ENCODE measurements at places on chromosomes 13 and 19.

DNA sequence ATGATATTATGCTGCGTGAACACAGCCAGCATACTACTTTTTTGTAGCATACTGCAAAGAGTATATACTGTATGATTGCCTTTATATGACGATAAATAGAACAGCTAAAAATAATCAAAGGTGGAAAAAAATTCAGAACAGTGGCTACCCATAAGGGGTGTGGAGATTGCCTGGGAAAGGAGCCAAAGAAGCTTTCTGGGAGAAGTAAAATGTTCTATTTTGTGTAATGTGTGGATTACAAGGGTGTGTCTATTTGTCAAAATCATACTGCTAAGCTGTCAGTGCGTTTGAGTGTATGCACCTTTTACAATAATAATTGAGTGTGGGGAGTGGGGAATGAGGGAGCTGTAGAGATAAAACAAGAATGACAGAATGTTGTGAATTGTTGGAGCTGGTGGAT is 45.2 kb upstream of the MTIF3 start:
- DNase-seq = no peak

GRCh38 chr19:46503848-46504453 is 8.3 kb upstream of the PNMA8B start:
- no peak for DNase-seq

DNA sequence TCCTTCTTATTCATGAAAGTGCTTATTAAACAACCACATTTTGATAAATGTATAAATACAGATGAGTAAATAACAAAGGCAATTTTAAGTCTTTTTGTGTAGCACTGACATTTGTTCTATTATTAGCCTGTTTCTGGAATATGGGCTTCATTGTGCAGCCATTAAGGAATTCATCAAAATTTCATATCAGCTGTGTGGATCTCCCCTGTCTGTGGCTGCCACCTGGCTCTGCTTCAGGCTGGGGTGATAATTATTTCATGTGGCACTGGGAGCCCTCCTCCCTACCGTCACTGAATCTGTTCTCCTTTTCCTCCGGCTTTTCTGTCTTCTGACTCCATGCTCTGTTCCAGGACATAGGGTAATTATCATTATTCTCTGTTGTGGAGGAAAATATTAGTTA is 57.1 kb downstream of the LMO7 start:
- no peak for DNase-seq

GRCh38 chr19:18833849-18834643 is 2.3 kb downstream of the UPF1 start:
- no peak for DNase-seq

GRCh38 chr13:91312324-91312723 is 35.2 kb upstream of the MIR17HG start:
- DNase-seq = no peak

DNA sequence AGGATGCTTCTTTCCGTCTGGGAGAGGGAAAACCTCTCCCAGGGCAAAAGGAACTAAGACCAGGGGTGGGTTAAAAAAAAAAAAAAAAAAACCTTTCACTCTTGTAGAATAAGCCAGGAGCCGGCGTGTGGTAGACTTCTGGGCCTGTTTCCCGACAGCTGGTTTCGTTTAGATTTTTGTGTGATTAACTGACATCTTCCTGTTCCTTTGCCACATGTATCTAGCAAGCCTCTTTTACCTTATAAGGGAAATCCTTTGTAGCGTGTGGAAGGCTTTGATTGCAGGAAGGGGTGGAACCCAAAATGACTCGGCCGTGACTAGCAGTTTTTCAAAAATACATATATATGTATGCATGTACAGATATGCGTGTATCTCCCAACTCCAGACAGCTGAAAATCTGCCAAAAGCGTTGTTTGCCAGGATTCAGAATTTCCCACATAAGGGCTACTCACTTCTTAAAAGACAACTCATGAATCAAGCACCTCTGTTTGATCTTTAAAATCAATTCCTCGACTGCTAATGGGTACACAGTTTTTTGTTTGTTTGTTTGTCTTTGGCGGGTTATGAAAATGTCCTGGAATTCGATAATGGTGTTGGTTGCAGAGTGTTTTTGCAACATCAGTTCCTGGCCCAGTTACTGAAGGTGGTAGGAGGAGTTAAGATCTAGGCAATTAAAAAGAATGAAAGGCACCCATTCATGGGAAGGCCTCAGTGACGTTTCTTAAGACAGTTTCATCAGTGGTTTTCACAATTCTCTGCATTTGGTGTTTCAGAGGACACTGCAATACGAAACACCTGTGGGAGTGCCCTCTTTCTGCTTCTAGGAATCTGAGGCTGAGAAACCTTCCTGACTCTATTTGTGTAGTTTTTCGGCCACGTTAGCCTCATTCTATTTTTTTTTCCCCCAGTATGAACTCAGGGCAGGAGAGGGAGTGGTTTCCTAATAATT is 2.7 kb downstream of the TPM4 start:
- DNase-seq = peak; percentile 95

GRCh38 chr13:78978381-78978998 is 319.5 kb upstream of the OBI1 start:
- peak; percentile 7 for DNase-seq
